ENCODE measurements at places on chromosomes 16 and 17.

DNA sequence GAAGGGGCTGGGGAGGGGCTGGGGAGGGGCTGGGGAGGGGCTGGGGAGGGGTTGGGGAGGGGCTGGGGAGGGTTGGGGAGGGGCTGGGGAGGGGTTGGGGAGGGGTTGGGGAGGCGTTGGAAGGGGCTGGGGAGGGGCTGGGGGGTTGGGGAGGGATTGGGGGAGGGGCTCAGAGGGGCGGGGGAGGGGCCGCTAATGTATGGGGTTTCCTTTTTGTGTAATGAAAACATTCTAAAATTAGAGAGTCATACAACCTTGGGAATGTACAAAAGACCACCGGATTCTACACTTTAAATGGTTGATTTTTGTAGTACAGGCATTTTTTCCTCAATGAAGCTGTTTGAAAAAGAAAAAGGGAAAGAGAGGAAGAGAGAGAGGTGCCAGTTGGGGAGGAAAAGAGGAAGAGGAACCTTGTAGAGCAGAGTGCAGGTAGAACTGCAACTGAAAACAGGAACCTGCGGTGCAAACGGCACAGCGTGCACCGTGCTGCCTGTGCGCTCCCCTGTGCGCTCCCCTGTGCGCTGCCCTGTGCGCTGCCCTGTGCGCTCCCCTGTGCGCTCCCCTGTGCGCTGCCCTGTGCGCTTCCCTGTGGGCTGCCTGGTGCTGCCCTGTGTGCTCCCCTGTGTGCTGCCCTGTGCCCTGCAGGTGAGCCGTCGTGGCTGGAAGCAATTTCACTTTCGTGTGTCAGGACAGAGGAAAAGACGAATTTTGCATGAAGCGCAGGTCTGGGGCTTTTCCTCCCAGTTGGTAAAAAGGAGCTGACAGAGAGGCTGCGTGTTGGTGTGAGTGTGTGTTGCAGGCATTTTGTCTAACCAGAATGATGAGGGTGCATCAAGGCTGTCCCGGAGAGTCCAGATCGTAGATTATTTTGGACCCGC is 40.8 kb downstream of the METRNL start:
- no peak for DNase-seq

DNA sequence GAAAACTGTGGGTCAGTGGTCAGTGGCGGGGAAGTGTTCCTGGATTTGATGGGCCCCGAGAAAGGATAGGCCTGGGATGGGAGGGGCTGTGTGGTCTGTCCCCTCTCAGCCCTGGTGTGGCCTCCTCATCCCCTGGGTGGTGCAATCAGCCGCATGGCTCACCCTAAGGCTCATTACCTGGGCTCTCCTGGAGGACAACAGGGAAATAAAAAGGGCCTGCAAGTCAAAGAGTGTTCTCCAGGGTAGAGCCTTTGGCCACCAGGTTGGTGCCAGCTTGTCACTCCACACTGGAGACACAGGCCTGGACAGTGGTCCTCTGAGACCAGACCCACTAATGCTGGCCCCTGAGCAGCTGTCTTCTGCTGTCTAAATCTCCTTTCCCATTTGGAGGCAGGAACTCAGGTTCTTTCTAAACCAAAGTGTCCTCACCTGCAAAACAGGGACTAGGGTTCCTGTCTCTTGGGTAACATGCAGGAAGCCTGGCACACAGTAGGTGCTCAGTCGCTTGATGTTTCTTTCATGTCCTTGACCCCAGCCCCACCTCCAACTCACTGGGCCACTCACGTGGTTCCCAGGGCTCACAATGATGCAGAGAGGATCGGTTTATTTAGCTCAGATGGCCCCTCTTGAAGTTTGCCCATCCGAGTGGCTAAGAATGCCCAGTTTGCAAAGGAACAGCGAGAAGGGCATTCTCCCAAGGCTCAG is 2.4 kb downstream of the NDRG4 start:
- DNase-seq, result peak; percentile 46

GRCh38 chr16:81612351-81613163 is 166.5 kb upstream of the PLCG2 start:
- no peak for DNase-seq

DNA sequence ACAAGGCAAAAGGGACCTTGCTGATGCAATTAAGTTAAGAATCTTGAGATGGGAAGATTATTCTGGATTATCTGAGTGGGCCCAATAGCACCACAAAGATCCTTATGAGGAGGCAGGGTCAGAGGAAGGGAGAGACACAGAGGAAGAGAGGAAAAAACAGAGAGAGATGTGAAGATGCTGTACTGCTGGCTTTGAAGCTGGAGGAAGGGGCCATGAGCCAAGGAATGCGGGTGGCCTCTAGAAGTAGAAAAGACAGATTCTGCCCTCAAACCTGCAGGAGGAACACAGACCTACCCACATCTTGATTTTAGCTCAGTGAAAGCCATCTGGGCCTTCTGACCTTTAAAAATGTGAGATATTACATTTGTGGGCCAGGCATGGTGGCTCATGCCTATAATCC is 8.1 kb upstream of the CPSF4L start:
- DNase-seq, result no peak

DNA sequence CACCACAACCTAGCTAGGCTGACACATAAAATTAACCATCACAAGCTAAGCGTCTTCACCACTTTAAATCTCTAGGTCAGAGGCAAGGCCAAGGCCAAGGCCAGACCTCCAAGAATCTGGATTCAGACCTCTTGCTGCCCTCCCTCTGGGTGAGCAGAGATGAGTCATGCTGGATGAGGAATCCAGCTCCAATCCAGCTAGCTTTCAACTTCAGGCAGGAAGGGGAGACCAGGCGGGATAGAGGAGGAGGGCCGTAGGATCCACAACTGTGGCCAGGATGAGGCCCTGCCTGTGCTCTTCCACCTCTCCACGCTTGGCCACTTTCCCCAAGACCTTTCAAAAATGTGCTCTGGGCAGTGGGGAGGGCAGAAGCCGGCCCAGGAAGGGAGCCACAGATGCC is 14.7 kb downstream of the LRRC75A start:
- no peak for DNase-seq

DNA sequence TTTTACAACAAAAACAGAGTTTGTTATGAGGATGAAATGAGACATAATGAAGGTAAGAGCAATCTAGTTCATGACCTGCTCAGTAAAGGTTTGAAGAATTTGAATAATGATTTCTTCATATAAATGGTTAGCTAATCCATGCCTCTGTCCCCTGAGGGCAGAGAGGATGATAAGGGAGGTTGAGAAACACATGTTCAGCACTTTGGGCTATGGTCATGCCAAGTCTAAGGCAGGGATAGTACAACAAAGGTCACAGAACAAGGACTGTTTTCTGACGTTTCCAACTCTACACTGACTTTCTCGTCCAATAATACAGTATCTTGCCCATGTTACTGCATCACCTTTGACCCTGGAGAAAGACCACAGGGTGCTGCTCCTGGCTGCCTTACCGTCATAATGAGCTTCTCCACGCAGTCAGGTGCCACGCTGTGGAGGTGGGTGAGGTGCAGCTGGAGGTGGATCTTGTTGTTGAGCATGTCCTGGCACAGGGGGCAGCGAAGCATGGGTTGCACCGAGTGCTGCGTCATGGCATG is 236.7 kb downstream of the ZFHX3 start:
- DNase-seq, result no peak

- DNase-seq, result no peak
Measured at GRCh38 chr17:72332367-72332766, 211.5 kb downstream of the SOX9 start.

- no peak for DNase-seq
Measured at GRCh38 chr17:80151333-80151732, 4.4 kb upstream of the EIF4A3 start.

DNA sequence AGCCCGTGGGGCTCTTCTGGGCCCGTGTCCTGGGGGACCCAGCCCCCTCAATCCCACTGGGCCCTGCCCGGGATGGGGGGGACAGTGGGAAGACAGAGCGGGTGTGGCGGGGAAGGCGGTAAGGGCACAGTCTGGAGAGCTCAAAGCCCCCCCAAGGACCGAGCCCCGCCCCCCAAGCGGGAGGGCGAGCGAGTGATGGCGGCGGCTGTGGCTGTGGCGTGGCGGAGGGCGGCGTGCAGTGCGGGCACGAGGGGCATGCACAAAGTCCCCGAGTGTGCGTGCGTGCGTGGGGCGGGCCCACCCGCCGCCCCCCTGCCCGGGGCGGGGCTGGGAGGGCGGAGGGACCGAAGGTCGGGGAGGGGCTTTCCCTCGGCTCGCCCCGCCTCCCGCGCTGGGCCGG is 3.6 kb upstream of the WDR24 start:
- no peak for DNase-seq

DNA sequence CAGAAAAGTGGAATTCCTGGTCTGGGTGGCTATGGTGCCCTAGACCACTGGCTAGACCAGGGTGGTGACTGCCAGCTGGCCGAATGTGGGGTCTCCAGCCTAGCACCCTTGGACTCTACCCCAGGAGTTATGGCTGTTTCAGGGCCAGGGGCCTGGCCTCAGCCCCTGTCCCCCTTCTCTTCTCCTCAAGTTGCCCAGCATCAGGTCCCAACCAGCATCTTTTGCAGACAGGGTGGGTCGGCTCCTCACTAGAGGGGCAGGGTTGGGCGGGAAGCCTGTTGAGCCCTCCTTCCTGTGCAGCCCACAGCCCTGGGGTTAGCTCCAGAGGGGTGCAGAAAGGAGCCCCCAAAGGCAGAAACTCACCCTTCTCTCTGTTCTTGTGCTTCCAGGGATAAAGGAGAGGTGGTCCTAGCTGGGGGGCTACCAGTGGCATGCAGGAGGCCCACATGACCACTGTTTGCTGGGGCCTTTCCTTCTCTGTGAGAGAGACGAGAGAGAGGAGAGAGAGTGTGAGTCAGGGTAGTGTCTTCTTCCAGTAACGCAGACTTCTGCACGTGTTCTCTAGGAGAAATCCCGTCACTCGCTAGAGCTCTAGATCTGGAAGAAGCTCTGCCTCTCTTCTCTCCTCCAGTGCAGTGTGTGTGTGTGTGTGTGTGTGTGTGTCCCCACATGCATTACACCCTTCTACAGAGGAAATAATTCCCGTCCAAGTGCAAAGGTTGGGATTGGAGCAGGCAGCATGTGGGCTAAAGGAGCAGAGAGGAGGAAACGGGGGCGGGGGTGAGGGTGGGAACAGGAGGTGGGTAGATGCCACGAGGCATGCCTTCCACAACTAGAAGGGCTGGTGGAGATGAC is 209.4 kb downstream of the SEC14L1 start:
- peak; percentile 37 for DNase-seq

GRCh38 chr16:28259091-28259780 is 33.1 kb upstream of the SBK1 start:
- no peak for DNase-seq

DNA sequence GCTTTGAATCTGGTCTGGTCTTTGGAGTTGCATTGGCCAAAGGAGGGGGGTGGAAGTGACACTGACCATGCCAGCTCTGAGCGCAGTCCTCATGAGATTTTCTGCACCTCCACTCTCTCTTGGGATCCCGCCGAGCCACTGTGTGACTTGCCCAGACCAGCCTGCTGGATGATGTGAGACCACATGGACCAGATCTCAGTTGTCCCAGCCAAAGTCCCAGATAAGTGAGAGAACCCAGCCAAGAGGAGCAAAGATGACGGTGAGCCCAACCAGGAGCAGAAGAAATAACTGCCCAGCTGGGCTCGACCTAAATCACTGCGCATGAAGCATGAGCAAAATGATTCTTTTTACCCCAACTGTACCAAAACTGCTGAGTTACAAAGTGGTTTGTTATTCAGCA is 96.5 kb upstream of the ERCC4 start:
- DNase-seq, result no peak

GRCh38 chr17:32671896-32672295 is 185.1 kb downstream of the CDK5R1 start:
- DNase-seq, result no peak

DNA sequence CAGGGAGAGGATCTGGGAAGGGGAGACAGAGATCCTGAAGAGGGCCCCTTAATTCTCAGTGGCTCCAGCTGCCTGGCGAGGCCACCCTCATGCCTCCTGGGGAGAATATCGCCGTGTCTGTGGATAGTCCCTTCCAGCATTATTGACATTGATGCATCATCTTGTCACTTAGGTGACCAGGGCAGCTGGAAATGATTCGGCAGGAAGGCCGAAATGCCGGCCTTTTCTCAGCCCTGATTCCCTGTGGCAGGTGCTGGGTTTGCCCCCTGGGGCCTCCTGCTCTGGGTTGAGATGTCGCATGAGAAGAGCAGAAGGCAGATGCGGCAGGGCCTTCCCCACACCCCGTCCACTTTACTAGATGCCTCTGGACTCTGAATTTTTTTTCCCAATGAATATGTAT is 89.5 kb downstream of the RAP1GAP2 start:
- DNase-seq, result no peak

DNA sequence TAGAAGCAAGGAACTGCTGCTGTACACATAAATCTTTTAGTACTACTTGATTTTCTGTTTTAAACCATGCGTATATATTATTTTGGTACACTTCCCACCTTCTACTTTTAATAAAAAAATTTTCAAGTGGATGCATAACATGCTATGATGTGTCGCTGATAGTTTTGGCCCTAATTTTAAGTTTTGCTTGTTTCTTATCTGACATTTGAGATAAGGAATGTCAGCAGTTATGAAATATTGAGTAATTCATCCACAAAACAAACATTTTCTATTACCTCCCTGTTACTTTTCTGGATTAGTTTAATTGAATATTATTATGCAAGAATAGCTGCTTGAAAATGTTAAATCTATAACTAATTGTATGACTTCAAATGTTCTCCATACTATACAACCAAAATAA is 35.8 kb downstream of the N4BP1 start:
- no peak for DNase-seq

GRCh38 chr17:27921077-27921476 is 27.9 kb upstream of the LYRM9 start:
- no peak for DNase-seq
